ENCODE measurements at places on chromosomes 7 and 10.

- no peak for DNase-seq
These were observed 61.4 kb upstream of the ASAH2 start for GRCh38 chr10:50312464-50313437.

GRCh38 chr7:1667566-1668395 lies 2.3 kb upstream of the ELFN1 start:
- DNase-seq = peak; percentile 59

DNA sequence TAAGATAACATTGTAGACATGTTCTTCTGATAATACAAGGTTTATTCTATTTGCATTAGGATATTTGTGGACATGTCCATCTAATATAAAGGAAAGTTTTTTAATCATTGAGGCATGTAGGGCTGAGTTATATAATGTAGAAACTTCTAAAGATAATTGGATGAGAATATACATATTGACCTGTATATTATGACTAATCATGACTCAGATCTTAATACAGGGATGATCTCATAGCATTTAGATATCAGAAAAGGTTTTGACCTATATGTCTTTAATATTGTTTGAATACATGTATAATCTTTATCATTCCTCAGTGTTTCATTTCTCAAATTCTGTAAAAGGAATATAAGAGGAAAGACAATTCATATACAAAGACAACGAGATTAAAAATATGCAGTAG lies 39.2 kb downstream of the CD36 start:
- no peak for DNase-seq

GRCh38 chr7:123660514-123661354 lies 5.1 kb downstream of the LMOD2 start:
- no peak for DNase-seq

- DNase-seq = no peak
These were observed 112.8 kb upstream of the LANCL2 start for GRCh38 chr7:55252386-55252785.

DNA sequence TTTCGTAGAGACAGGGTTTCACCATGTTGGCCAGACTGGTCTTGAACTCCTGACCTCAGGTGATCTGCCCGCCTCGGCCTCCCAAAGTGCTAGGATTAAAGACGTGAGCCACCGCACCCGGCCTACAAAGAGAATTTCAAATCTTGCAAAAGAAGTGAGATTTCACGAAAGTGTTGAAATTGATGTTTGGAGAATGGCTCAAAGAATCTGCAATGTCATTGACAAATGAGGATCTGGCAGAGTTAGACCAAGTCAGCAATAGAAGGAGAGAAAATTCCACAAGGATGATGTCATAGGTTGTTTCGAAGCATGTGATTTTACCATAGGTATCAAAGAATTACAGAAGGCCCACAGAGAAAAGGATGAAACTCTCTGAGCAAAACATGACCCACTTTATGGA lies 71.7 kb downstream of the LYZL2 start:
- no peak for DNase-seq

DNA sequence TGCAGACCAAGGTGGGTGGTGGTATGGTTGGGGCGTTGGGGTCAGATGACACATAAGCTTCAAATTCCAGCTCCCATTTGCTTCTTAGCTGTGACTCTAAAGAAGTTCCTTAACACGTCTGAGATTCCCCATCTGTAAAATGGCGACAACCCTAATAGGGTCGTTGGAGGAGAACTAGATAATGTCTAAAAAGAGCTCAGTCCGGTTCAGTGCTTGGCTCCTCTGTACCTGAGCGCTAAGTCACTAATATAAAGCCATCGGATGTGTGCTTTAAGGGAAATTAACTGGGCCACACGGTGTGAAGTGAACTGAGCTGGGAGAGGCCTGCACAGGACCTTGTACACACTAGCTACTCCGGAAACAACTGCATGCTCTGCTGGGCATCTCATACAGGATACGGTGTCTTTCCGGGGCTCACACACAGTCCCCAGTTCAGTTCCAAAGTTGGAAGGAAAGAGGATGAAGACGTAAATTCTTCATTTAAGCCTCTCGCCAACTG lies 476 bp upstream of the ZFYVE27 start:
- DNase-seq = no peak

DNA sequence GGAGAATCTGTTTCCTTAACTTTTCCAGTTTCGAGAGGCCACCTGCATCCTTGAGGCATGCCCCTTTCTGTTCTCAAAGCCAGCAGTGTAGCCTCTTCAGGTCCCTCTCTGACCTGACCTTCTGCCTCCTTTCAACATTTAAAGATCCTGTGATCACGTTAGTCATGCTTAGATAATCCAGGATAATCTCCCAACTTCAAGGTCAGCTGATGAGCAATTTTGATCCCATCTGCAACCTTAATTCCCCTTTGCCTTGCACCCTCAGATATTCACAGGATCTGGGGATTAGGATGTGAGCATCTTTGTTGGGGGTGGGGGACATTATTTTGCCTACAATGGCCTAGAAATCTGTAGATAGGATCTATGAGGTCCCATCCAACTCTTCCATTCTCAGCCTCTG lies 8.0 kb downstream of the HKDC1 start:
- DNase-seq = no peak

DNA sequence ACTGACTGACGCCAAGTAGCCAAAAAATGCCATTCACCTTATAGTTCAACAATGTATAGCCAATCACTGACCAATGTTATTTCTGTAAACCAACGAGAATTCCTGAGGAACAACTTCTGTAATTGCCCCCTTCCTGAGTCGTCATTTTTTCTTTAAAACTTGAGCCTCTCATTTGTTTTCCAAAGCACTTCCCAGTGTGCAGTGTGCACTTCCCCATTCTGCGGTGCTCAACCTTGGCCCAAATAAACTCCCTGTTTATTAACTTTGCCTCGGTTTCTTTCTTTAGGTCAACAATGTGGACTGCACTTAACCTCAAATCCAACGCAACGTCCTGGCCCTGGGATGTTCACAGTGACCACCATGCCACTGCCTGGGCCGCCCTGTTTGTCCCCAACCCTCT lies 15.1 kb downstream of the PKD1L1 start:
- no peak for DNase-seq

DNA sequence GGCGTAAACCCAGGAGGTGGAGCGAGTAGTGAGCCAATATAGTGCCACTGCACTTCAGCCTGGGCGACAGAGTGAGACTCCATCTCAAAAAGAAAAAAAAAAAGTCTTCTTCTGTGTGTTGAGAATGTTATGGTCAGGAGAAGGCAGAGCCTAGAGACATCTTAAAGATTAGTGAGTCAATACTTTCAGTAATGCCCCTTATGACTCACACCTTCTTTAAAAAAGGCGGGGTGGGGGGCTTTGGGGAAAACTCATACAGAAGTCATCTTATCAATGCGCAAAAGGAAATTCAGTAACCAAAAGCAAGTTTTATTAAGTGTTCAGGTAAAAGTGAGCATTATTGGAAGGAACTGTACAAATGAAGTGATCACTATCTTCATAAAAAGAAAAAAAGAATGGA lies 1369.8 kb upstream of the LRRTM3 start:
- DNase-seq = no peak

- DNase-seq = no peak
These were observed 201.0 kb upstream of the IMMP2L start for GRCh38 chr7:111763221-111763801.

DNA sequence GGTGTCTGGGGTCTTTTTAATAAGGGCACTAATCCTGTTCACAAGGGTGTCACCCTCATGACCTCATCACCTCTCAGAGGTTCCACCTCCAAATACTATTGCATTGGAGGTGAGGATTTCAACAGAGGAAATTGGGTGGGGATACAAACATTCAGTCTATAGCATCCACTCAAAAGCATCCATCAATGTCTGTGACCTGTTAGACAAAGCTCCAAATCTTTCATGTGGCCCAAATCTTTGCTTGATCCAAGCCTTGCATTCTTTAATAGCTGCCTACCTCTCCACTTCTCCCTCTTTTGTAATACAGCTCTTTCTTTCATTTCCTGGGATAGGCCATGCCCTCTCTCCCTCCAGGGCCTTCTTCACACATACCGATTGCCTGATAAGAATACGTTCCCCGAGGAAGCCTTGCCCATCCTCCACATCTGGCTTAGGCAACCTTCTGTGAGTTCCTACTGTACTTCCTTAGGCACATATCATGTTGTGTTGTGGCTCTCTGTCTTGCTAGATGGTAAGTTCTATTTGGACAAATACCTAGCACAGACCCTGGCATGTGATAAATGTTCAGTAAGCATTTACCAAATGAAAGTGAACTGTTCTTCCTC lies 66.1 kb downstream of the CREM start:
- no peak for DNase-seq

- no peak for DNase-seq
These were observed 36.5 kb downstream of the NPS start for GRCh38 chr10:127585519-127586023.

DNA sequence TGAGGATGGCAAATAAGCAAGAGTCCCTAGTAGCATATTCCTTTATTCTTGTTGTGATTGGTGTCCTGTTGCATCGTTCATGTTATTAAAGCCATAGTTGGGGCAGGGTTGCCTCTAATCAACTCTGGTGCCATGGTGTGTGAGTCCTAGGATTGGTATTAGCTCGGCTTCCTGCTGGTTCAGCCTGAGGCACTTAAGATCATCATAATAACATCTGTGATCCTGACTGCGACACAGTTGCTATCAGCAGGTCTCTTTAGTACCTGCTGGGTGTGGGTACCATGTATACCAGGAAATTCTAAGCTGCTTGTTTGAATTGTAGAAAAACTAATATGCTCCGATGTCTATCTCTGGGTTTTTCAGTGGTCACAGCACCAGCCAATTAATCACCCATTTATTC lies 1.6 kb downstream of the WEE2 start:
- DNase-seq = no peak

DNA sequence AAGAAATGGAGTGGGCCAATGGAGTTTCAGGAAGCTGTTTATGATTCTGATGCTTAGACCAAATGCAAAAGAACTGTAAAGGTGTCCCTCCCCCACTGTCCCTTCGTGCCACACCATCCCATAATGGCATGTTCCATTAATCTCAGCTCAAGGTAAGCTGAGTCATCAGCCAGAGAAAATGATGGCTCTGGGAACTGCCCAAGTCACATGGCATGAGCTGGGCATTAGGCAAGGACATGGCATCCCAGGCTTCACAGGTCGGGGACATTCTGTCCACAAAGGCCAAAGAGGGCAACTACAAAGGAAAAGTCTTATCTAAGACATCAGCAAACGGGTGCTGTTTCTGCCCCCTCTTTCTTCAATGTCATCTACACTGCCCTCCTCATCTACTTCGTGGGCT lies 44.9 kb downstream of the DLG5 start:
- DNase-seq = no peak

- DNase-seq = no peak
These were observed 172.0 kb downstream of the MAGI2 start for GRCh38 chr7:79281426-79281825.

DNA sequence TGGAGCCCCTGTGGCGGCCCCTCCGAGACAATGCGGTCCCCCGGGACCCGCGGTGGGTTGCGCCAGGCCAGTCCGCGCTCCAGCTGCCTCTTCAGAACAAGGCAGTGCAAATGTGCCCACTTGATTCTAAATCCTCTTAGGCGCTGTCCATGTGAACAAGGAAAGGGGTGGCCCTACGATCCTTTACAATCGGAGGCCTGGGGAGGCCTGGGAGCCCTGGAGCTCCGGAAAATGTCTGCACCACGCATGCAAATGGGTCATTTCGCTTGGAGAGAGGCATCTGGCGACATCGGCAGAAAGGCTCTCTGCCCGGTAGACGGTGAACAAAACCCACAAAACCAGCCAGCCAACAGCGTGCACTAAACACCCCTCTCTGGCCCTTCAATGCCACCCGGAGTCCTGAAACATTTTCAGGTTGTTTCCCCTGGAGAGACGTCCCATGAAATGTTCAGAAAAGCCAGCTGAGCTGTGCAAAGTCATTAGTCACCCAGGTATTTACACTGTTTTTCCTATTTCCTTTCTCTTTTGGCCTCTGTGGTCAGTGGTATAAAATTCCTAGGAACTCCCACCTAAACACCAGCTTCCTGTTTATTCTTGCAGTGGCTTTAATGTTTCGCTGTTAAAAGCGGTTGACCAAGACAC lies 102.8 kb upstream of the ZNF438 start:
- DNase-seq = no peak

DNA sequence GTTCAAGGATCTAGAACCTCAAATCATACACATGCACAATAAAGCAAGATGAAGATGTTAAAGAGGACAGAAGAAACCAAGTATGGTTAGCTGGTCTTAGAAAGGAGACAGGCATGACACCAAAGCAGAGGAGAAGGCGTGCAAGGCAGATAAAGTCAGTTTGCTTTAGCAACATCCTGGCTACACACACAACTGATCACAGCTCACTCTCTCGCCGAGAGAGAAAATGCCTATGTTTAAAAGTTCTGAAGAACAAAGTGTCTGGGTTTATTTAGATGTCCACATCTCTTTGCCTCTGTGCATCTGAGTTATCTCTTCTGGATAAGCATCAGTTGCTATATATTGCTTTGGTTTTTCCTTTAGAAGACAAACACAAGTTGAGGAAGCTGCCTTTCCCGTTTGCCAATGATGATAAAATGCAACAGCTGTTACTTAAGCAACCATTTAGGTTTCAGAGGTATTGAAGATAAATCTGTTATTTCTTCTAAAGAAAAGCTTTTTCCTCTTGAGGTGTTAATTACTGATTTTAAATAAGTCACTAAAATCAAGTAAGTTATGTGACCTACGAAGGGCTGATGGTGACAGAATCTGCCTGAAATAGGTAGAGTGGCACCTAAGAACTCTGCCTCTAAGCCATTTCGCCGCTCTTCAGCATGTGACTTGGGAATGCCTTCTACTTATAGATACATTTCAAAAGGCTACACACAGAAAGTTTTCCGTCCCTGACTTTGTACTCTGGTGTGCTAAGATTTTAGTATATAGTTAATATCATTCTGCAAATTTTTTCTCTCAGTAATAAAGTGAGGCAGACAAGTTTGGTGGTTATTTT lies 146.2 kb upstream of the ASAH2 start:
- no peak for DNase-seq

DNA sequence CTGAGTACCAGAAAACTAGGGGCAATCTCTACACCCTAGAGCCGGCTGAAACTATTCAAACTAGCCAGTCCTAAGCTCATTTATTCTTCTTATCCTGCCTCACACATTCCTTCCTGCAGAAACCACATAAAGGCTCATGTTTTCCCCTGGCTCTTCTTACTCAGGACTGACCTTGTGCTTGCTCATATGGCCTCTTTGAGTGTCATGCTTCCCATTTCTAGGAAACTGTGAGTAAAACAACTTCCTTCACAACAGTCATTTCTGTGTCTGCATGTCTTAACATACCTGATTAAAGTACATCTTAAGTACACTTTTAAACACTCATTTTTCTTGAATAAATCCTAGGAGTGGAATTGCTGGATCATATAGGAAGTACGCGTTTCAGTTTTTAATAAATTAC lies 52.3 kb upstream of the KIAA1217 start:
- no peak for DNase-seq
